ENCODE measurements at places on chromosomes 2 and 18.
A peak's percentile ranks its signal among the peaks of the same experiment; 100 is the strongest.

DNA sequence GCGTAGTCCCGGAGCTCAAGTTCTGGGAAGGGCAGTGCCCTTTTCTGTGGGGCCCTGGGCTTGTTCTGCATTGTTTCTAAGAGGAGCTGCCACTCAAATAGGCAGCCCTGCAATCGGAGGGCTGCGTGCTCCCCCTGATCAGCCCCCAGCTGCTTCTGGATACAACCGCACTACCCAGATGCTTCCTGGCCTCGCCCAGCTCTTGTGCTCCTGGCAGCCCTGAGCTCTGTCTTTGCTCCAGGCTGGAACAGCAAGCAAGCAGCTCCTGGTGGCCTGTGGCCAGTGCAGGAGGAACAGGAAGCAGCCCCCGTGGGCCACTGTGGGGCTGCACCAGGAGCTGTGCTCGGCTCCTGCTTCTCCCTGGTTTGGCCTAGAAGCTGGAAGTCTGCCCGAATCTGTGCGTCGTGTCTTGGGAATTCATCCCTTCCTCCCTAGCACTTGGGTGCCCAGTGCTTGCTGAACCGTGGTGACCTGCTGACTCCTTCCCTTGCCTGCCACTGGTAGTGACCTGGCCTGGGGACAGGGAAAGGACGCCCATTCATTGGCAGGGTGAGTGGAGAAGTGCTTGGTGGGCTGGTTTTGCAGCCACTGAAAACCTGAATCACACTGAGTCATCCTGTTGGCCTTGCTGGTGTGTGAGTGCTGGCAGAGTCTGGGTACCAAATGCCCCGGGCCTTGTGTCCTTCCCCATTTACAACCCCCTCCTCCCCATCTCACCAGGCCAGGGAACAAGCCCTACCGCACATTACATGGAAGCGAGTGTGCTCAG lies 27.3 kb upstream of the NTSR2 start:
- DNase-seq: peak; percentile 72

DNA sequence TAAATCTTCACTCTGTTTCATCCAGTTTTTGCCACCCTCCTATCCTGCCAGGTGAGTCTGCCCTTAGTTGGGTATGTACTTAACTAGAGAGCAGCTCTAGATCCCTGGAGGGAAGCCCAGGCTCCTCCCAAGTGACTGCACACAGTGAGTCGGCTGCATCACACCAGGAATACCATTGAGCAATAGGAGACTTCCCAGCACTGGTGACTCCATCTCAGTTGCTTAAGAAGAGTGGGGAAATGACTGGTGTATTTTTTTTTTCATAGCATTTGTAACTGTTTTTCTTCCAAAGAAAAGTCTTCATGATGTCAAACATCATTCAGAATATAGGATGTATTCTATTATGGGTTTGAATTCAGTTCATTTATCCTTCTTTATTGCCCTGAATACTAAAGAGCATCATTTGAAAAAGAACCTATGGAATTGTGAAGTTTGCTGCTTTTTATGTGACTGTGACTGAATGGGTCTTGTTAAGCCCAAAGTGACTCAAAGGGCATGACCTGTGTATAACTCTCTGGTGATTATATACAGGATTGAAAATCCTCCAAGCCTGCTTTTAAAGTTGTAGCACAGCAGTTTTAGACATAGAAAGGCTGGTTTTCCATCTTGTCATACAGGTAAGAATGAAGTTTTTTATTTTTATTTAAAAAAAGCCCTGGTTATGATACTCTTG lies 84.3 kb downstream of the MAP3K20 start:
- peak; percentile 83 for DNase-seq

DNA sequence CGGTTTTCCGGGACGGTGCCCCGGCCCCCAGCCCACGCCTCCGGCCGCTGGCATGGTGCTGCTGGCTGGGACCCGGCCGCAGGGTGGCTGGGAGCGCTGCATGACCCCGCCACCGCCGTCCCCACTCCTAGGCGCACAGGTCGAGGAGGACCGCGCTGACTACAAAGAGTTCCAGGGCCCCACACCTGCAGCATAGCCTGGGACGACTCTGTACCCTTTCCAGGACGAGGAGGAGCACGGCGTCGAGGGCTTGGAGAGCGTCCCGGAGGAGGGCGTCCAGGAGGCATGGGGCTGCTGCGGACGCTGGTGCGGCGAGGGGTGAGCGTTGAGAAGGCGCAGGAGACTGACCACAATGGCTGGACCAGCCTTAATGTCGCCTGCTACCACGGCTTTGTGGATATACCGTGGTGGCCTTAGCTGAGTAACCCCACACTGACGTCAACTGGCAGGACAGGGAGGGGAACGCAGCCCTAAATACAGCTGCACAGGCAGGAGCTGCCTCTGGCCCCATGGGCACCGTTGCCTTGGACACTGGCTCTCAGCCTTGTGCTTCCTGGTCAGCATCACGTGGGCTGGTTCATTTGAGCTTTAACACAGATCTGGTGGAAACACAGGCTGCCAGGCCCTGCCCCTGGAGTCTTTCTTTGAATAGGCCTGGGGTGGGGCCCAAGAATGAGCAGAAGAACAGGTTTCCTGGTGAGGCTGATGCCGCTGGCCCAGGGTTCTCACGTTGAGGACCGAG lies 40.9 kb upstream of the TRIM43B start:
- peak; percentile 55 for DNase-seq

- no peak for DNase-seq
Measured at GRCh38 chr2:1736045-1736444, 8.3 kb downstream of the PXDN start.

DNA sequence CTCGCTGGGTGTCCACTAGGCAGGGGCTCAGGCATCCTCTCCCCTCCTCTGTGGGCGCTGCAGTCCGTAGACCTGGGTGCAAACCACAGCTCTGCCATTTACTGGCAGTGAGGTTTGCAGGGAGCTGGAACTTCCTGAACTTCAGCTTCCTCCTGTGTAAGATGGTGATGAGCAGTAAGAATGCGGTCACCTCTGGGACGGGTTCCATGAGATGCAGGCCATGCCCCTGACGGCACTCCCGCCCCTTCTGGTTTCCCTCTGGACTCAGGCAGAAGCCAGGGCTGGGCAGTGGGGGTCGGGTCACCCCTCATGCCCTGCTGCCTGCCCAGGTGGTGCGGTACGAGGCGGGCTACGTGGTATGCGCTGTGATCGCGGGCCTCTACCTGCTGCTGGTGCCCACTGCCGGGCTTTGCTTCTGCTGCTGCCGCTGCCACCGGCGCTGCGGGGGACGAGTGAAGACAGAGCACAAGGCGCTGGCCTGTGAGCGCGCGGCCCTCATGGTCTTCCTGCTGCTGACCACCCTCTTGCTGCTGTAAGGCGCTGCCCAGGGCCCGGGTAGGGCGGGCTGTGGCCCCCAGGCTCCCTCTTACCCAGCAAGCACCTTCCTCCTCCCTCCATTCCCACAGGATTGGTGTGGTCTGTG lies 1.5 kb downstream of the PROM2 start:
- no peak for DNase-seq

GRCh38 chr2:16030206-16031057 lies 90.1 kb downstream of the MYCN start:
- DNase-seq: peak; percentile 30

DNA sequence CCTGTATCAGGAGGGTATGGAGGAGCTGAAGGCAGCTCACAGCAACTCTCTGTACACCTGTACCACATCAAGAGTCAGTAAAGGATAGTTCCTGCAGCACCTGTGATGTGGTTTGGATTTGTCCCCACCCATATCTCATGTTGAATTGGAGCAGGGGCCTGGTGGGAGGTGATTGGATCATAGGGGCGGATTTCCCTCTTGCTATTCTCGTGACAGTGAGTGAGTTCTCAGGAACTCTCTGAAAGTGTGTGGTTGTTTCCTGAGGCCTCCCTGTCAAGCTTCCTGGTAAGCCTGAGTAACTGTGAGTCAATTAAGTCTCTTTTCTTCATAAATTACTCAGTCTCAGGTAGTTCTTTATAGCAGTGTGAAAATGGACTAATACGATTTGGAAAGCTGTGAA lies 28.9 kb downstream of the OSBPL1A start:
- DNase-seq: no peak

All from left ventricle myocardium superior (tissue), 1 donor.